ENCODE measurements at places on chromosomes 4 and X.

GRCh38 chr4:41373221-41373620 is 116.5 kb downstream of the UCHL1 start:
- no peak for DNase-seq

- DNase-seq: peak; percentile 59
Observed at GRCh38 chr4:168923526-168924194, 86.4 kb downstream of the CBR4 start.

- no peak for DNase-seq
Observed at GRCh38 chrX:40877887-40878286, 142.5 kb upstream of the MED14 start.

GRCh38 chr4:95114521-95114920 is 356.8 kb downstream of the BMPR1B start:
- no peak for DNase-seq

- no peak for DNase-seq
Observed at GRCh38 chr4:105106426-105106825, 40.2 kb upstream of the TET2 start.

- DNase-seq: no peak
Observed at GRCh38 chr4:99848591-99849001, 32.0 kb downstream of the DAPP1 start.

DNA sequence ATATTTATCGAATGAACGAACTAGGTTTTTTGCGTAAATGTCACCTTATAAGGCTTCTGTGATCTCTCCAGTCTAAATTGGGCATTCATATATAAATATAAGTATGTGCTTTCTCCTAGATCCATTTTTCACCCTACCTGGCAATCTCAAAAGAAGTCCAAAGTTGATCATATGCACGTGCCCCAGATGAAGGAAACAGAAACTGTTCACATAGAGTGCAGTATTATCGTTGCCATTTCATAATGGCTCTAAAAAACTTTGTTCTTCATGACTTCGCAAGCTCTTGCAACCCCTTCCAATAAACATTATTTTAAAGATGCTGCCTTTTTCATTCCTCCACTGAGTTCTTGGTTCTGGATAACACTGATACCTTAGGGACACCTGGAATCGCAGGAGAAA is 708 bp downstream of the INTS12 start:
- no peak for DNase-seq

DNA sequence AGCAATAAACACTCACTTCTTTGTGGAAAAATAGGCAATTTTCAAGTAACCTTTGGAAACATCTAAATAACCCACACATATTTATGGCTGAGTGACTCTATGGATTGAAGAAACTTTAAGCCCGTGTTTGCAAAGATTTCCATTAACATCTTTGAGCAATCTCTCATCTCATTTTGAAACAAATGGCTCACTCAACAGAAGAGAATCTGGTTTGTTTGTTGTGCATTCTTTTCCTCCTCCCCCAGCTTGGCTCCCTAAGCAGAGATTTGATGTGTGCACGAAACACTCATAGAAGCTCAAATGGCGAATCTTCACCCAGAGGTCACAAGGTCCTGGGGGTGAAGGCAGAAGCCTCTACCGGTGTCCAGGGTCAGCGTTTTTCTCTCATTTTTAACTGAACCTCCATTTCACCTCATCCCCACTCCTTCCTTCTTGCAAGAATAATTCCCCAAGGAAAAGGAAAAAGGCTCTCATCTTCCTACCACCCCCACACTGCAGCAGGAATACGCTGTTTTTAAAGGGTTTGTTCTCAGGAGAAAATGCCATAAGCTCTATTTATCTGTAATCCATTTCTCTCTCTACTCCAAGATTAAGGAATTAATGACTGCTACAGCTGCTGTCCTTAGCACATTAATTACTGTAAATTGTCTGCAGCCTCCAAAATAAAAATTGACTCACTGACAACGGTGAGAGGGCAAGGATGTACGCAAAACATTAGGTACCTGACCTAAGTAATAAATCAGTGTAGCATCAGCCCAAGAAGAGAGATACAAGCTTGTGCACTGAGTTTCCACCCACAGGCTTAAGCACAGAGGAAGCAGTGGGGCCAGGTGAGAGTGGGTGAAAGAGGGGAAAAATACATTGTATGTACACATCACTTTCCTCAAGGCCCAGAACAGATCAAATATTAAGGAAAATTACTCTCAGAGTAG is 307.6 kb upstream of the NOCT start:
- DNase-seq: no peak

- no peak for DNase-seq
Observed at GRCh38 chrX:50183891-50184290, 16.9 kb downstream of the AKAP4 start.

DNA sequence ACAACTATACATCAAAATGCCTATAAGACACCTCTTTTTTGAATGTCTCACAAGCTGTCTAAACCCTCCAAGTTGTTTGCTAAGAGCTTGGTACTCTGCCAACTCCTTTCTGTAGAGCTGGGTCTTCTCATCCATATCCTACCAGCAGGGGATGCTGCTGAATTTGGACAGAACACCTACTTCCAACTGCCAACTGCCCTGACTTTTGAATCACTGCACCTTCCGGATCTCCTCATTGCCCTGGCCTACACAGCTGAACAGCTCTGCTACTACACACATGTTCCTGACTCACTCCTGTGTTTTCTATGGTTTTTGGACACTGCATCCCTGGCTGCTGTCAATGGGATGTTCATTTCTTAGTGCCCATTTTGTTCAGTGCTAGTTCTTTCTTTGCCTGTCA is 18.7 kb downstream of the FAM184B start:
- no peak for DNase-seq

DNA sequence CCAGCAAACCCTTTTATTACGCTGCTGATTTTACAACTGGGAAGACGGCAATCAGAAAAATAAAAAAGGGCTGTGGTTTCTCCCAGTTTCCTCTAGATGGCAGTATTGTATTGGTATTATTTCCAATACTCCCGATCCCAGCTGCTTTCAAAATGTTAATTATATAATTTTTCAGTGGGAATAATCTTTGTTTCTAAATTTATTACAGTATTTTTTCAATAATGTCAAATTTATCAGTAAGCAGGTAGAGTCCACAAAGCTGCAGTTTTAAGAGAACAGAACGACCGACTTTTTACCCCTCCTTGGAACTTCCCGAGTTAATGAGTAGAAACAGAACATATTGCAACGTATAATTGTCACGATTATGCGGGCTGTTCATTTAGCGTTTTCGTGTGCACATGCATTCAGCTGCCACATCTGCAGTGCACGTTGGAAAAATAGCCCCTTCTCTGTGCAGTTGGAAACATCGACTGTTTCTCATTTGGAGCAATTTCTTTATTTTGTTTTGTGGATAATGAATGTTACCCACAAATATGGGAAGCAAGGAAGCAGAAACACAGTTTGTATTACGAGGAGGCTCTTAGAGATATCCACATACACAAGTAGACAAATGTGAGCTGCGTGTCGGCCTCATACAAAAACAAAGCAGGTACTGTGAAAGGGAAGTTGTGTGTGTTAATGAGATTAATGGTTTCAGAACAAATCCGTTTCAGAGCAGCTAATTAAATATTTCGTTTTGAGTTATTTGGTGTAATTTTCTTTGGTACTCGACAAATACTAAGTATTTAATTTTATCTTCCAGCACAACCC is 188.0 kb downstream of the STIM2 start:
- peak; percentile 74 for DNase-seq

- peak; percentile 86 for DNase-seq
Observed at GRCh38 chr4:139223682-139224317, 46.8 kb upstream of the ELF2 start.

GRCh38 chr4:1356181-1356998 is 9.4 kb downstream of the UVSSA start:
- DNase-seq: peak; percentile 99

DNA sequence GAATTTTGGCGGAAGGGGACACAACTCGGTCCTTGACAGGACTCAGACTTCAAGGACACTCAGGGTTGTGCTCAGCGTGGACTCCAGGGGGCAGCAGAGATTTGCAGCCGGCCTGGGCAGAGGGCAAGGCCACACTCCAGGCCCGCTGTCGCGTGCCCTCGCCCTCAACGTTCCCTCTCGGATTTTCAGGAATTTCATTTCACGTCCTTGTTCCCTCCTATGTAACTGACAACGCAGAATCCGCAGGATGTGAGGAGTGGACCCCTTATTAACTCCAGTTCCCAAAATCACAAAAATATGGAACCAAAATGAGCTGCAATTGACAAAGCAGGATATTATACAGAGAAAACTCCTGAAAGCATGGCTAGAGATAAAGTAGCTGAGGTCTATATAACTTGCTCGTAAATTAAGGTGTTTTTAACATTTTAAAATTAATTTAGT is 21.0 kb upstream of the DCTD start:
- DNase-seq: peak; percentile 88

DNA sequence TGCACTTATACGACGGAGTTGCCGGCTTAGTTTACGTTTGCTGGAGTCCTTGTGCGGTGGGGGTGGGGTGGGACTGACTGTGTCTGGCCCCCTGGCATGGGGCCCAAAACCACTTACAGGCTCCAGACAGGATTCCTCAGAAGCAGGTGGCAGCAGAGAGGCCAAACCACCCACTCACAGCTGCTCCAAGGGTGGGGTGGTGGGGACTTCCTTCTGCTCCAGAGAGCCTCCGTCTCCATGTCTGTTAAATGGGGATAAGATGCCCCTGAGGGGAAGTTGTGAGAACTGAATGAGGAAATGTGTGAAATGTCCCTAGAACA is 36.7 kb downstream of the PSAPL1 start:
- DNase-seq: no peak

GRCh38 chrX:136528645-136529315 is 3.2 kb upstream of the VGLL1 start:
- no peak for DNase-seq

DNA sequence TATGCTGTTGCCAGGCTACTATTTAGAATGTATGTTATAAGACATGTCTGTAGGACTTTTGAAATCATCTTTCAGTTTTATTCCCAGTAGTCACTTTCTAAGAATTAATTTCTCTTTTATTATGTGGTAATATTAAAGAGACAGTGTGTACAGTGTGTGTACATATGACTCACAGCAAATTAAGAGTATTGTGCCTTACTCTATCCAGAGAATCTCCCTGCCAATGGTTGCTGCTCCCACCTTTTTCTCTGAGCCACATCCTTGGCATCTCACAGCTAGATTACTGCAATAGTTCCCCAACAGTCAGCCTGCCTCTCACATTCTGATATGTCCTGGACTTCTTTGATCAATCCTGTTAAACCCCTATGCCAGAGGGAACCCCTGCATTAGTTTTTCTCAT is 114.5 kb downstream of the ANXA5 start:
- no peak for DNase-seq

GRCh38 chr4:81314196-81314896 is 99.3 kb upstream of the PRKG2 start:
- no peak for DNase-seq

DNA sequence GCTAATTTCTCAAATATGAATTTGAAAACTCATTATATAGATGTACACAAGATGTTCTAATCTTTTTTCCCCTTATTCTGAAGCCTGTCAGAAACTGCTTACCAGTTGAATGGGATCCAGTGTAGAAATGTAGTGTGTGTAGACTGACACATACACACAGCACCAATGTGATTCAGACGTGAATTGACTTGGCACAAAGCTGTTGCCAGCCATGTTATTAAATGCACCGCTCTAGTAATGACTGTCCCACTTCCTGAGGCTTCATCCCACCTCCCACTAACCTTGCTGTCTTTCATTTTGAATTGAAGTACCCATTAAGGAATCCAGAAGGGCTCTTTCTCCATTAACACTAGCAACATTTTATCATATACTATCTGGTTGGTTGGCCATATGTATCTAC is 146.6 kb downstream of the PPA2 start:
- DNase-seq: no peak

GRCh38 chr4:144547678-144548298 is 98.2 kb upstream of the HHIP start:
- DNase-seq: no peak

GRCh38 chr4:80839792-80840191 is 190.7 kb upstream of the BMP3 start:
- no peak for DNase-seq

GRCh38 chr4:4779486-4779885 is 80.0 kb upstream of the MSX1 start:
- no peak for DNase-seq

DNA sequence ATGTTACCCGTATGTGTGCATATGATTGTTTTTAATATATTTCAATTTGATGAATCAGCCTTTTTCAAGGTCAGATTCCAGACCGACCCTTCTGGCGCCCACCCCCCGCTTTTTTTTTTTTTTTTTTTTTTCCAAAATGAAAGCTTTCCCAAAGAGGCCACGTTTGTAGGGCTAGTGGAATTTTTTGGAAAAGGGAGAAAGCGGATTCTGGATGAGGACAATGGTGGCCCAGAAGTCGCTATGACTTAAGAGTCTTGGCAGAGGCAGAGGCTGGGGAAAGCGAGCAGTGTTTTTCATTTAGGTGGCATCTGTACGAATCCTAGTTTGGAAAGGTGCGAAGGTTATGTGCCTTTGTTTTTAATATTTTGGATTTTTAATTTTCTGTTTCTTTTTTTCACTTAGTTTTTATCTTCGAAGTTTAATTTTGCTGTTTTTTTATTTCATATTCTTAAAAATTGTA is 14.6 kb downstream of the NDUFB11 start:
- DNase-seq: no peak

GRCh38 chr4:76198411-76199237 is 15.0 kb downstream of the SCARB2 start:
- no peak for DNase-seq

DNA sequence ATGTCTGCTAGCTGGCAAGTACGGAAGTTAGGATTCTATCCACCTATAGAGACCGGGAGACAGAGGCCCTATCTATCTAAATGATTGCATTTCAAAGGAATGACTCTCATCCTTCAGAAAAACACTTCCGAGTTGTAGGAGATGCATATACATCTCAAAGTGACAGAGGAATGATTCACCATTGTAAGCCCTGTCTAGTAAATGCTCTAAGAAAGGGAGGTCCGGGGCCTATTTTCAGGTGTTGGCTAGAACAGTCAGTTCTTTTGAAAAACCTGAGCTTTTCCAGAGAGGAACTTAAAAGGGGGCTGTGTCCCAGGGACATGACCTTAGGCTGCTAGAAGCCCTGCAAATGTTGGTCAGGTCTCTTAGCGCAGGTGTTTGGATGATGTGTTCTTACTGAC is 262.9 kb upstream of the IL1RAPL1 start:
- DNase-seq: no peak

- peak; percentile 96 for DNase-seq
Observed at GRCh38 chrX:53317365-53318069, 36.1 kb upstream of the IQSEC2 start.

DNA sequence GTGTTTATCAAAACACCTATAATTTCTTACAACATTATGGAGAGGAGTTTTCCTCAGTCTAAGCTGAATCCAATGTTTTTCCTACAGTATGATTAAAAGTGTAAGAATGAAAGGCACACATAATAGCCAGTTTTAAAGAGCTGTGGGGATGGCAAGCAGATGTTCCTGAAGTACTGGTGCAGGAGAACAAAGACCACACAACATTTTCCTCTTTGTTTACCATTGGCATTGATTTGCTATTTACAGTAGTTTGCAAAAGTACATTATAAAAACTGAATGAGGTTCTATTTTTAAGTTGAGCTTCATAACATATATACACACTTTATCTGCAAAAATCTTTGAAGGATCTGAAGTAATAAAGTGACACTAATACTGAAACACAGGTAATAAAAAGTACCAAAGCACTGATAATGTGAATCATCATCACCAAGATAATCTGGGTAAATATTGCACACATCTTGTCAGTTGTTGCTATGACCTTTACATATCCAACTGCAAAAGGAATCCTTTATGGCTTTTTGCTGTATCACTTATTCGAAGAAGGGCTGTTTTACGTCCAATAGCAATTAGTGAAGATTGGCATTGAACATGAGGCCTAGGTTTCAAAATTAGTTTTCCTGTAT is 22.5 kb downstream of the TCEAL1 start:
- DNase-seq: no peak

GRCh38 chr4:45160951-45161350 is 434.6 kb upstream of the GNPDA2 start:
- no peak for DNase-seq
